HepG2 (cell line): ENCODE measurements at places on chromosomes 2 and 18.
A peak's percentile ranks its signal among the peaks of the same experiment; 100 is the strongest.

- peak; percentile 61 for DNase-seq
Measured at GRCh38 chr2:85951351-85952067, 62.7 kb upstream of the ST3GAL5 start.

DNA sequence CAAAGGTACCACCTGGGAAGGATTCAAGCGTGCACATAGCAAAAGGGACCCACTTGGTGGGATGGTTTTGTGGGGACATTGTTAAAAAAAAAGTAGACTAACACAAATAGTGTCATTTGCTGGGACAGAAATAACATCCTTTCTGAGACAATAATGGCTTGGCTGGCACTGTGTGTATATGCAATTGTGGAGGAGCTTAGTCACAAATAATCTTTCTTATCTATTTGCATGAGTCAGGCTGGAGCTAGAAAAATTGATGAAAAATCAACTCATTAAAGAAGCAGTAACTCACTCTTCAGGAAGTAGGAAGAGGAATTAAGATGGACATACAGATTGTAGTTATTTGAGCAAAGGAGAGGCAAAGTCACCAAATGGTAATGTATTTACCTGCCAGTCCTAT is 29.5 kb upstream of the ITGB6 start:
- DNase-seq: no peak

- DNase-seq: no peak
Measured at GRCh38 chr2:103103678-103104077, 341.8 kb downstream of the TMEM182 start.

DNA sequence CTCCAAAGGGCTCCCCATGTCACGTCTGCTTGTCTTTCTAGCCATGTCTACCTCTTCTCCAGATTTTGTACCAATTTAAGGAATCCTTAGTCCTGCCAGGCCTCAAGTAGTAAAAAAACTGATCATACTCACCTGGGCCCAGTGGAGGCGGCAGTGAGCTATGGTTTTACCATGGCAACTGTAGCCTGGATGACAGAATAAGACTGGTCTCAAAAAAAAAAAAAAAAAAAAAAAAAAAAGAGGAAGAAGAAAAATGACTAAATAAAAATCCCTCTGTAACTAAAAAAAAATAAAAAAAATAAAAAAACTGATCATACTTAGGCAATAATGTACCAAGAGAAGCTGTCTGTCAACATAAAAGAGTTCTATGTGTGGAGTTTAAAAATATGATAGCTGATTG is 221.6 kb downstream of the NR4A2 start:
- DNase-seq: peak; percentile 24

DNA sequence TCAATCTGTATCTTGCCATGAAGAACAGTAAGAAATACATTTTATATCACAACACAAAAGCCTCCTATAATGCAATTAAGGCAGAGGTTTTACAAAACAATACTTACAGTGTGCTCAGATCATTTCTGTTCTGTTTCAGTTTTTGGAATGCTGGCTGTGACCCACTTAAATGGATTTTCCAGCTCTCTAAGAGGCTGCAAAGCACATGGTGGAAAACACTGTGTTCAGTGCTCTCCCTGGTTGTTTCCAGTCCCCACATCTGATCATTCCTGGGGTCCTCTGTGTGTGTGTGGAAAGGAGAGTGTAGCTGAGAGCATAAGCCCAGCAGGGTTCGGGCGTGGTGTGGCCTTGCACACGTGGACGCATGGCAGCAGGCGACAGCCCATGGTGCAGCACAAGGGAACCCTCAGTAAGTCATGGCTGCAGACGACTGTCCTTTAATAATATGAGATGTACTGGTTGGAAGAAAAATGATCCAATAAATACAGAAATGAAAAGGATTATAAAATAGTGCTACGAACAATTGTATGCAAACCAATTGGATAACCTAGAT is 95.6 kb downstream of the FAM210A start:
- DNase-seq: no peak

DNA sequence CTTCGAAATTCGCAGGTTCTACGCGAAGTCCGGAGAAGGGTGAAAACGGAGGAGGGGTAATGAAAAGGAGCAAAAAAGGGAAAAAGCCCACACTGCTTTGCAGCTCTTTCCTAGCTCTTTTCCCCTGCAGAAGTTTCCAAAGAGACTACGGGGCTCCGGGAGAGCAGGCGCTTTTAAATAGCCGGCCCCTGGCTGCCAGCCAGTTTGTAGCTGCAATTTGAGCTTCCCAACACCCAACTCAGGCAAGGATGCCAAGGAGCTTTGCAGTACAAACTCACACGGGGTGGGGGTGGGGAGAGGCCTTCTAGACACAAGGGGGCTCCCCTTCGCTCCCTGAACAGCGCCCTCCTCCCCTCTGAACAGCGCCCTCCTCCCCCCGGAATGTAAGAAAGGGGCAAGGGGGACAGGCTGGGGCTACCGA is at the start of gene IGFBP5:
TSS of gene IGFBP5 (minus strand) at position 149 of the 421 bp plus-strand sequence. CDS start 774 bp downstream, outside the sequence.
- DNase-seq: no peak

- DNase-seq: no peak
Measured at GRCh38 chr2:45117383-45117782, 108.1 kb upstream of the SIX2 start.

GRCh38 chr2:122391726-122392125 is 636.3 kb downstream of the TSN start:
- no peak for DNase-seq

DNA sequence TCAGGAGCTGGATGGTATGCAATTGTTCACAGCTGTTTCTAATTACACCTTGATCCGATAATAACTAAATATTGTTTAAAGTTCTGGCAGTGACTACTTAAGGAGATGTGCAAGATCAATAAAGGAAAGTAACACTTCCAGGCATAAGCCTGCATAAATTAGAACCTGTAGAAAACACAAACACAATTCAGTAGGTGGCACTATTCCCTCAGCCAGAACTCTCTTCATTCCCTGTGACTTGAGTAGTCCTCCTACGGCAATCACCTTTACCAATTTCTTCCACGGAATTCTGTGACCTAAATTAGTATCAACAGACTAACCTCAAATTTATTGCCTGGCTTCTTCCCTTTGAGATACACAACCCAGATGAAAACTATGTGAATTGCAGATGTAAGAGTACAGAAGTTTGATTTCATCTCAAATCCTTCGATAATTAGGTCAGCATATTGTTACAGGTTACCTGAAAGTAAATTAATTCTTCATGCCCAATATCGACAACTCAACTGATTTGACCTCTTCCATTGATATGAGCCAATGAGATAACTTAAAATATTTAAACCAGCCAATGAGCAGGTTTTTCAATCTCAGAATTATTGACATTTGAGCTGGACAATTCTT is 137.8 kb downstream of the PID1 start:
- DNase-seq: peak; percentile 18

DNA sequence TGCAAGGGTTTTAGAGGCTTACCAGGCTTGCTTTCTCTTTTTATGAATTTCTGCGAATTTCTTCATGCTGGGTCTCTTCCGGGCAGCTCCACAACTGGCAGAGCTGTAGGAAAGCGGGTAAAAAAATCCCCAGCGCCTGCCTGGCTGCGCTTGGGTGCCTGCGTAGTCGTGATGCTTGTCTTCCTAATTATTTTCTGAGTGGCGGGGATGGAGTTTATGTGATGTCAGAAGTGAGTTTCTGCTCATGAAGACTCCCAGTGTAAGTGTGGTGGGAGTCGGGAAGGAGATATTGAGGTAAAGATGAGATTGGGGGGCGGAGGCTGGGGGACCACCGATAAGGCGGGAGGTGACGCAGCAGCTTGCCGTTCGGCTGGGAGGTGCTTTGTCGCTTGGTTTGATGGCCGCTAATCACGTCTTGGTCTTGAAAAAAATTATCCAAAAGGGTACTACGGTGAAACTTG is 229.8 kb downstream of the LDLRAD4 start:
- no peak for DNase-seq

- DNase-seq: no peak
Measured at GRCh38 chr2:226126104-226126503, 673.5 kb downstream of the IRS1 start.

DNA sequence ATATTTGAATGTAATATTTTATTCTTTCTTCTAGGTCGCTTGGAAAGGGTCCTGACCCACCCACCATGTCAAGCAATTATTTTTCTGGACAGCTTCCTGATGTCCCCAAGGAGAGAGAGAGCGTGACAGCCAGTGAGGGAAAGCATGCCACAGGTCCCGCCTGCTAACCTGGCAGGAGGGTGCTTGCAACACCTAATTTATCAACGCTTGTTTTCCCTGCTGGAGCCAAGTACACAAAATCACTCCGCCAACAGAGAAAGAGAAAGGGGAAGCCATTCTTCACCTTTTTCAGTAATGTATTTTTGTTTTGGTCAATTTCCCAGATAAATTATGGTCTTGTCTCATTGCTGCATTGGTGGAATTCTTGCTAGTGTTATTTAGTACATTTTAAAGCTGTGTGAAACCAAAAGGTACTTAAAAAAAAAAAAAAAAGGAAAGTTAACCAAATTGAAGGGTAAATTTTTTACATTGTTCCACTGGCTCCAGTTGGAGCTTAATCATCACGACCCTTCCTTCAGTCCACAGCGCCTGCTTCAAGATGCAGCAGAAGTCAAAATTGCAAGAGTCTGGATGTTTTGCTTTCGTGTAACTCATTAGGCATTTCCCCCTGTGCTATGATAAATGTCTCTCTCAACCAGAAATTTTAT is 88.5 kb upstream of the COPS8 start:
- no peak for DNase-seq

DNA sequence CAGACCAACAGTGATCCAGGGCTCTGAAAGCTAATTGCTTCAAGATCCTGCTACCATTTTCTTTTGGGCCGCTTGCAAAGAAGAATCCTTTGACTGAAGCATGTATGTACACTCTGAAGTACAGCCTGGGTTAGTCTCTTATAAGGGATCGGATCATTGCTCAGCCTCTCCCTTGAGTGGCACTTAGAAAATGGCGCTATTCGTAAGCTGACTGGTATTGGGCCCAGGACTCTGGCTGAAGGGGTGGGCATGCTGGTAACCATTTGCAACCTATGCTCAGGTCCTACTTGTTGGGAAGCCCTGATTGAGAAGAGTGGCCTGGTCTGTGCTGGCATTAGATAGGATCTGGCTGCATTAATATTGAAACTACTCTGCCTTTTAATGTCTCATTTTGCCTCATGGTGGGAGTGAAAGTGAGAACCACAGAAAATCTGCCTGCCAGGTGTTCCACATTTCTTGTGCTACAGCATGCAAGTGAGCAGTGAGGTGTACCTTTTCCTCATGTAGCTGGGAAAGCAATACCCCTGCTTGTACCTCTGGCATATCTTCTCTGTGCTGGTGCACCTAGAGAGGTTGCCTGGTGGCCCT is 661 bp upstream of the MGAT5 start:
- DNase-seq: no peak

DNA sequence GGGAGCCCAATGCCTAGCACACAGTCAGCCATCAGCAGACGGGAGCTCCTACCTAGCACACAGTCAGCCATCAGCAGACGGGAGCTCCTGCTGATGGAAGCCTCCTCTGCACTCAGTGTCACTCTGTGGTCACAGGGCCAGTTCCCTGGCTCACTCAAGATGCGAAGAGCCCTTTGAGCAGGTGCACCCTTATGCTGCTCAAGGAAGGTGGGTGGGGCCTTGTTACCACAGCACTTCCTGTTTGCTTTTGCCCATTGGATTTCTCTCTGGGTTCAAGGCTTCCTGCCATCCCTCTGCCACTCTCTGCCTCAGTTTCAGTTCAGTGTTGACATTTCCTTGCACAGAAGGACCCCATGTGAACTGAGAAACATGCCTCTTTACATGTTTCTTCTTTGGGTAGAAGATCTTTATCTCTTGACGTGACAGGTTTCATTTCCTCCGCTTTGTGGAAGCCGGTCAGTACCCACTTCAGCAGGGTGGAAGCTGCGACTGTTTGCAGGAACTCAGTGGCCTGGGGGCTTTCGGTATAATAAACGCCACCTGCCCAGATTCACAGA is 11.6 kb downstream of the TRIB2 start:
- DNase-seq: no peak

DNA sequence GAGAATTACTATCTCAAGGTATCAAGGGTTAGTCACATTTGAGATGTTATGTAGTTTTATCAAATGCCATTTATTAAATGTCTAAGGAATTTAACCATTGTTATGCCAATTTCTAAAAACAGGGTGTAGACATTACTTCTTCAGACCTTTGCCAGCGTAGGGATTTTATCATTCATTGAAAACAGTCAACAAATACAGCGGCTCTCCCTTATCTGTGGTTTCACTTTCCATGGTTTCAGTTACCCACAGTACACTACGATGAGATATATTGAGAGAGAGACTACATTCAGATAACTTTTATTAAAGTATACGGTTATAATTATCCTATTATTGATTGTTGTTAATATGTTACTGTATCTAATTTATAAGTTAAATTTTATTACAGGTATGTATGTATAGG is 234.7 kb downstream of the TMX3 start:
- DNase-seq: no peak

GRCh38 chr2:200373973-200374416 is 67.5 kb downstream of the SPATS2L start:
- peak; percentile 25 for DNase-seq

- DNase-seq: no peak
Measured at GRCh38 chr2:119873350-119874315, 113.9 kb downstream of the PTPN4 start.

- DNase-seq: peak; percentile 67
Measured at GRCh38 chr2:191869178-191869577, 22.3 kb upstream of the CAVIN2 start.

DNA sequence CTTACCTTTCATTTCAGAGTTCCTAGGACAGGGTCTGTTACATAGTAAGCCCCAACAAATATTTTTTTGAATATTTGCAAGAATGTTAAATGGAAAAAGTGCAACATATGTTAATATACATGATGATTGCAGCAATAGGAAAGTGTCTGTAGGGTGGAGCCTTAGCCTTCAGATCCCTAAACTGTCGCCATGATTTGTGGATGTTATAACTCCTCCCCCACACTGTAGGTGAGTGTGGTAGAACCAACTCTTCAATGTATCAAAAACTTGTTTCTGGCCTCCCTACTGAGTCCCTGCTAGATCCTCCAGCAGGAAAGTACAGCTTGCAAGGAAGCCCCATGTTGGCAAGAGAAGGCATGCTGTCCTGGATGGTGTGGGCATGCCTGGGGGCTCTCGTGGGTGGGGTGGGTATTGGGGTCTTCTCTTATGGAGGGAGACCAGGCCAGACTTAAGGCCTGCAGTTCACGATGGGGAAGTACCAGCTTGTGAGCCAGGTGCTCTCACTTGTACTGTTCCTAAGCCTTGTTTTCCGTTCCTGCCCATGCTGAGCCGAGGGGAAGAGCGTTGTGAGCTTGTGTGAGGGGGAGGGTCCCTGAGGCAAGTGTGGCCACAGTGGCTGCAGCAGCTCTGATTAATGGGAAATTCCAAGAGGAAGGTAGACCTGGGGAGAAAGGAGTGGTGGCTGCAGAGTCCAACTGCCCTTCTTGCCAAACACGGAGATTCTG is 11.4 kb downstream of the FHOD3 start:
- no peak for DNase-seq

GRCh38 chr18:35582899-35583558 is 1.5 kb downstream of the GALNT1 start:
- peak; percentile 55 for DNase-seq

GRCh38 chr2:239832490-239833268 is 192.5 kb downstream of the NDUFA10 start:
- DNase-seq: no peak
